ENCODE measurements at places on chromosomes 5 and 9.

- peak; percentile 56 for DNase-seq
These were observed 438 bp downstream of the SOX30 start for GRCh38 chr5:157651623-157652376.

- no peak for DNase-seq
These were observed 87.8 kb upstream of the APC start for GRCh38 chr5:112649882-112650281.

DNA sequence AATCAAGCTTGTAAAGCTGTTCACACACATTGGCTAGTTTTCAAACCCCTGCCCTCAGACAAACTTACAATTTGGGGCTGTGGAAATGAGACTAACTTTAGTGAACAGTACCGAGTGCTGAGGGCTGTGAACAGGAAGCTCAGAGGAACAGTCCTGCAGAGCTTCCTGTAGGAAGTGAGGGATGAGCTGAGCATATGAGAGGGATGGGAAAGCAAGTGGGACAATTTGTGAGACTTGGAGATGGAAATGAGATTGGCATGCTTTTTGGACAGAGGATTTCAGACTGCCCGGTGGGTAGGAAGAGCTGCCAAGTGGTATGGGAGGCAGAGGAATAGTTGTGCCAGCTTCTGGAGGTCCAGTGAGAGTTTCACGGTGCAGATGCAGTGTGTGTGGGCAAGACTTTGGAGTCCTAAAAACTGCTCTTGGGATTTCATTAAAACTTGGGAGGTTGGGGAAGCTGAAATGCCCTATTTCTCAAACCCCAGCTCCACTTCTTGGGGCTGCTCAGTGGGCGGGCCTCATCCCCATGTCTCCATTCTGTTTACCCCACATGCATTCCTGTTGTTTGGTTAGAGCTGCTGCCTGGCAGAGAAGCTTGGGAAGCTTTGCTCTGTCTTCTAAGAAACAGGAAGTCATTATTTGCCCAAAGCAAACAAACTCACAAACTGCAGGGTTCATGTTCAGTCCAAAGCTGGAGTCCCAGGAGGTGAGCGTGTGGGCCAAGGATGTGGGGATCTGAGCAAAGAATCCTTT lies 267.5 kb downstream of the ZSWIM6 start:
- DNase-seq, result peak; percentile 46

DNA sequence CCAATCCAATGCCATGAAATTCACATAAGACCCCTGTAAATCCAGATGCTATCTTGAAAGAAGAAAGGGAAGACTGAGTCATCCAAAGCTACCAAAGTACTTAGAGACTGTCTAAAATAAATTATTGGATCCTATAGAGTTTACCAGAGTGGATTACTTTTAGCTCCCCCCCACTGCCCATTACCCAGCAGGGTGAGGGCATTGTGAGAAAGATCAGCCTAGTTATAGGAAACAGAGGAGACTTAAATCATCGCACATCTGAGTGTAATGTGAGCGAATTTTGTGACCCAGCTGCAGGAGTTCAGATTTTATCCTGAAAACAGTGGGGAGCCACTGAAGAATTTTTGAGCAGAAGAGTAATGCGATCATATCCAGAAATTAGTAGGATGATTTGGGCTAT lies 1.6 kb upstream of the ENHO start:
- DNase-seq, result no peak

DNA sequence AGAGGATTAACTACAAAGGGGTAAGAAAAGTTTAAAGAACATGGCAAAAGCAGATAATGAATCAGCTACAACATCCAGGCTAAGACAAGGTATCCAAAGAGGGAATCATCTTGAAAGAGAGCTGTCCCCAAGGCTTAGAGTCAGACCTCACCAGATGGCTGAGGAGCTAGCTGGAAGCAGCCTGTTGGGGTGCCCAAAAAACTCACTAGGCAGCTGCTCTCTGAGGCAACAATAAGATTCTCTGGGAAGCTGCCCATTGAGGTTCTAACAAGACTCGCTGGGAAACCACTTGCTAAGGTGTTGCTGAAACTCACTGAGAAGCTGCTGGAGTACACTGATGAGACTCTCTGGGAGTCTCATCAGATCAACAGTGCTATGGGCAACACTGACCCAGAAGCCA lies 185.2 kb downstream of the CETN3 start:
- DNase-seq, result no peak

All from fibroblast of skin of right quadriceps (primary cell).